ENCODE measurements at places on chromosomes 12 and 14. TPM values are rescaled to one million over a fixed set of nuclear protein-coding genes. Genes with fewer than 3 reads are reported as not detected.

The MTRFR gene
- total RNA-seq, result 14.9 TPM

The KRT73 gene
- total RNA-seq, result not detected

The PRIMA1 gene
- 0.18 TPM for total RNA-seq

The GLS2 gene
- not detected for total RNA-seq

The STYX gene
- total RNA-seq, result 9.7 TPM

The CGRRF1 gene
- 6.3 TPM for total RNA-seq

The TOMM20L gene
- not detected for total RNA-seq

The NEUROD4 gene
- total RNA-seq, result not detected

The NIN gene
- 31.7 TPM for total RNA-seq

The OR4E2 gene
- total RNA-seq, result not detected

The CABP1 gene
- not detected for total RNA-seq

The MAPKAPK5 gene
- total RNA-seq, result 45.4 TPM

The TFCP2 gene
- 10.6 TPM for total RNA-seq

- no peak for DNase-seq
Observed at GRCh38 chr12:77816196-77816595, 14.5 kb upstream of the NAV3 start.

DNA sequence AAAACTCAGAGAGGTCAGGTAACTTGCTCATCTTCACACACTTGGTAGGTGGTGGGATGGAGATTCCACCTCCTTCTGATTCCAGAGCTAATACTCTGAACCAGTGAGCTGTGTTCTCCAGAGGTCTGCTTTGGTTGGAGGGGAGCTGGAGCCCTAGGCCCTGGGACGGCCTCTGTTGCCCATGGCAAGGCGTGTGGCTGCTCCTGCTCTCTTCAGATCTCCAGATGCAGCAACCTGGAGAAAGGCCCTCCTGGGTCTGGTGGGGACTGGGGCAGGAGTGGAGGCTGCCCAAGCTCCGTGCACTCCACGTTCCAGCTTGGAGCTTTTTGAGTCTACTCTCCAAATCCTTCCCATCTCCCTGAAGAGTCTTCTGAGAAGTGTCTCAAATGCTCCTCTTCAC is 10.7 kb downstream of the CCND2 start:
- DNase-seq, result no peak

DNA sequence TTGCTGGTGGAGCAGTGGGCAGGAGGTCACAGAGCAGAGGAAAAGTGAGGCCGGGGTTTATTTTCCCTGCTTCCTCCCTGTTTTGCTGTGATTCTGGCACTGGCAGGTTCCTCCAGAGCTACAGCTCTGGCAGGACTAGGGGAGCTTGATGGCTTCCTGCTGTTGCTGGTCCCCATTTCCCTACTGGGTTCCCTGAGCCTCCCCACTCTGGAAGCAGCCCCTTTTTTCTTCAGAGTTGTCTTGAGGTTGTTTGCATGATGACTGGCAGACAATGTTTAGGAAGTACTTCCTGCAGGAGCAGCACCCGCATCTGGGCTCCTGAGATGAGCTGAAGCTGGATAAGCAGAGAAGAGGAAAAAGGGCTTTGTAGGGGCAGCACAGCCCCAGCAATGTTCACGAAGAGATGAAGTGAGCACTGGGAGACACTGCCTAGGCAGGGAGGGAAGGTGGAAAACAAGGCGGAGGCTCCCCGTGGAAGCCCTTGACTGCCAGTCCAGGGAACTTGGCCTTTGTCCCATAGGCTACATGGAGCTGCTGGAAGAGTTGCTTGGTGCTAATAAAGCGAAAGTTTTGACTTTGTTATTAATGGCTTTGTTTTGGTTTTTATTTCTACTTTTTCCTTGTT is 126.9 kb downstream of the SLC38A6 start:
- no peak for DNase-seq

GRCh38 chr14:57987051-57987450 is 121.2 kb upstream of the SLC35F4 start:
- DNase-seq, result peak; percentile 42

DNA sequence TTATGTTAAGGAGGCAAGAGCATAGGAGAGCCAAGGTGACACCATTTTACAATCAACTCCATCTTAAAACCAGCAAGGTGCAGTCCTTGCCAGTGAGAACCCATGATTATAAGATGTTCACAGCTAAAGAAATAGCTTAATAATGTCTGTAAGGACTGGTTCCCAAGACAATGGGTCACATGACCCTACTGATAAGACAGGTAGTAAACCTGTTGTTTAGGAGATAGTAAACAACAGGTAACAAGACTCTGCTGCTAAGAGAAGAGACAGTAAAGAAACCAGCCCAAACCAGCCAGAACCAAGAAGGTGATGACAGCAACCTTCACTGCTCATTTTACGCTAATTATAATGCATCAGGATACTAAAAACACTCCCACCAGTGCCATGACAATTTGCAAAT is 23.2 kb upstream of the BCAT1 start:
- no peak for DNase-seq

GRCh38 chr14:92651758-92652406 is 96.5 kb downstream of the LGMN start:
- no peak for DNase-seq

GRCh38 chr12:53287741-53288216 is 7.6 kb upstream of the PFDN5 start:
- DNase-seq, result peak; percentile 50

DNA sequence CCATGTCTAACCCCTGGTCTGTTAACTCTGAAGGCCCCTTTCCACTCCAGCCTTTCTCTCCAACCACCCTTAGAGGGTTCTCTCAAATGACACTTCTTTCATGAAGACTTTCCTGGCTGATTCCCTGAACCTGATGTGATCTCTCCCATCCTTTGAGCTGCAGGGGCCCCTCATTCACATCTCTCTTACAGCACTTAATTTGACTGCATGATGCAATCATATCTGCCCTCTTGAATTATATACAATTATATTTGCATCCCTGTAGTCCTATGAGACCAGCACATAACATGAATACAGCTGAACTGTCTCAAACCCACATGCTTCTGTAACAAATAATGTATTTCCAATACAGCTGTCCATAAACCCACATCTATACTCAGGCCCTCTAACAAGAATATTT is 56.4 kb downstream of the PPP2R5E start:
- DNase-seq, result no peak

DNA sequence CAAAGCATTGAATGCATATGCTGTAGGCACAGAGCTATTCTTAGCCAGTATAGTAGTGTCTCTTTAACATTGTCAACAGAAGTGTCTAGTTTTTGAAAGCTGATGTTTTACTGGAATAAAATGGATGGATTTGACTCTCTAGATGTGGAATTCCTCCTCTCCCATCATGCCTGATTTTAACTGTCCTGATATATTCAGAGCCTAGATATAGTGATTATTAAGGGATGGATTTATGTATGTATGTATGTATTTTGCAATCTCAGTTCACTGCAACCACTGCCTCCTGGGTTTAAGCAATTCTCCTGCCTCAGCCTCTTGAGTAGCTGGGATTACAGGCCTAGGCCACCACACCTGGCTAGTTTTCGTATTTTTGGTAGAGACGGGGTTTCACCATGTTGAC is 144.8 kb upstream of the NAV3 start:
- DNase-seq, result no peak

GRCh38 chr12:60174941-60175340 is 579.1 kb downstream of the SLC16A7 start:
- no peak for DNase-seq

DNA sequence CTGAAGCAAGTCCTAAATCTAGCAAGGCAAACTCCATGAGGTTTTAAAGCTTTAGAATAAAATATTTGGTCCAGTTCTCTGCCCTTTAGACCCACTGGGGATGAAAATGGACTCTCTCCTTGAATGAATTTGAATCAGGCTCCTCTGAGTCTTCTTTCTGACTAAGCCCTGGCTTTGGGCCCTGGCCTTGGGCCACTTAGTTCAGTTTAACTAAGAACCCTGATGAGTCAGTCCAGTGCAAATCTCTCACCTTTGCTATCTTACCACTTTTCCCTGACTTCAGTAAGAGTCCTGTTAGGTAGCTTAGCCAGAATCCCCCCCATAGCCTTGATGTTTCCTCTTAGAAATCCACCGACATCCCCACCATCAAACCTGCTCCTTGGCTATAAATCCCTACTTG is 427.5 kb downstream of the SNAPC1 start:
- peak; percentile 64 for DNase-seq

DNA sequence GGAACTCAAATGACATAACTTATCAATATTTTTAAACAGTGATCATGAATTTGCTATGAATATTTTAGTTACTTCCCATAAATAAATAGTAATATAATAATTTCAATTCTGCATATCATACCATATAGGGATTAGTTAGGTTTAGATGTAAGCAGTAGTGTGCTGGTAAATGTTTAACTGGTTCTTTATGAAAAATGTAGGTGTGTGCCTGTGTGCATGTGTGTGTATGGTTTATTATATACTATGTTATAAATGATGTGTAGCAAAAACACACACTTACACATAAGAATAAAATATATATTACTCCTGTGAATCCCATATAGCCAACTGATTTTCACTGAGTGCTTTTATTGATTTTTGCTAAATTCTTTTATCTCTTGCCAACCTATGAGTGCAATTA is 14.0 kb upstream of the BHLHE41 start:
- no peak for DNase-seq

DNA sequence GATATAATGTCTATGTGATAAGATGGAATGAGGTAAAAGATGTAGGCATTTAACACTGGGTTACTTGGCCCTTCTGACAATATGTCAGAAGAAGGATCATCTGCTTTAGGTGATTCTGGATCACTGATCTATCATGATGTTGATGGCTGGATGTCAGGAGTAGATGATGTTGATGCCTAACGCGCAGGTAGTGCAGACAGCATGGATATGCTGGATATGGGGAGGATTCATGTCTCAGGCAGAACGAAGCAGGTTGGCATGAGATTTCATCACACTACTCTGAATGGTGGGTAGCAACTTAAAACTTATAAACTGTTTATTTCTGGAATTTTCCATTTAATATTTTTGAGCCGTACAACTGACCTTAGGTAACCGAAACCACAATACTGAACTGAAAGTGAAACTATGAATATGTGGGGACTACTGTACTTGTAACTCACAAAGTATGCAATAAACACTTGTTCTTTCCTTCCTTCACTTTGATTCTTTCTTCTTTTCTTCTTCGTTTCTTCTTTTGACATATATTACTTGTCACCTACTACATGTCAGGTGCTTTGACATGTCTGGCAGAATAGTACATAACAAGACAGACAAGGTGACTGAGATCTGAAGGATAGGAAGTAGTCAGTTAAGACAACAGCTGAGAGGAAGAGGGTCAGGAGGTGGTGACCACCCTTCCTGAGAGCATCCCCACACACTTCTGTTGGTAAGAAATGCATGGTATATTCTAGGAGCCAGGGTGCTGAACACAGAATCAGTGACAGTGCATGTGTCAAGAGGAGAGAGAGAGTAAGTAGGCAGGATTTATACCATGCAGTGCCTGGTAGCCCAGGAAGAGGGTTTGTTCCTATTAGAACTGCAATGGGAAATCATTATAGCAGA is 238.8 kb downstream of the PPFIA2 start:
- DNase-seq, result peak; percentile 31

DNA sequence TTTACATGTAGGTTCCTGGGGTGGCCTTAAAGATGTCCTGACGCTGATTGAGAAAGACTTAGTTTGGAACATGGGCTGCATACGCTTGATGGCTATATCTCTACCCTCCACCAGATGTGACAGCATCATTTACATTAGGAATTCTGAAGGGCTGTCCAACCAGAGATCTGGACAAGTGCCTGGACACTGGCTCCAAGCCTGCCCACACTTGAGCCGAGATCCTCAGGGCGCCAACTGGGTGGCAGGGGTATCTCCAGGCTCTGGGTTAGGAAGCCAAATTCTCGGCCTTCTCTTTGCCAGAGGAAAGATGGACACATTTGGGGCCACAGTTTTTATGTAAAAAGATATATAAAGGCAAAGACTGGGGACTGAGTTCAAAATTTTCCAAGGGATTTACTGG is 246.3 kb downstream of the NTF3 start:
- no peak for DNase-seq
